ENCODE measurements at places on chromosomes 6 and 20. TPM values are rescaled to one million over a fixed set of nuclear protein-coding genes. Genes with fewer than 3 reads are reported as not detected.

DNA sequence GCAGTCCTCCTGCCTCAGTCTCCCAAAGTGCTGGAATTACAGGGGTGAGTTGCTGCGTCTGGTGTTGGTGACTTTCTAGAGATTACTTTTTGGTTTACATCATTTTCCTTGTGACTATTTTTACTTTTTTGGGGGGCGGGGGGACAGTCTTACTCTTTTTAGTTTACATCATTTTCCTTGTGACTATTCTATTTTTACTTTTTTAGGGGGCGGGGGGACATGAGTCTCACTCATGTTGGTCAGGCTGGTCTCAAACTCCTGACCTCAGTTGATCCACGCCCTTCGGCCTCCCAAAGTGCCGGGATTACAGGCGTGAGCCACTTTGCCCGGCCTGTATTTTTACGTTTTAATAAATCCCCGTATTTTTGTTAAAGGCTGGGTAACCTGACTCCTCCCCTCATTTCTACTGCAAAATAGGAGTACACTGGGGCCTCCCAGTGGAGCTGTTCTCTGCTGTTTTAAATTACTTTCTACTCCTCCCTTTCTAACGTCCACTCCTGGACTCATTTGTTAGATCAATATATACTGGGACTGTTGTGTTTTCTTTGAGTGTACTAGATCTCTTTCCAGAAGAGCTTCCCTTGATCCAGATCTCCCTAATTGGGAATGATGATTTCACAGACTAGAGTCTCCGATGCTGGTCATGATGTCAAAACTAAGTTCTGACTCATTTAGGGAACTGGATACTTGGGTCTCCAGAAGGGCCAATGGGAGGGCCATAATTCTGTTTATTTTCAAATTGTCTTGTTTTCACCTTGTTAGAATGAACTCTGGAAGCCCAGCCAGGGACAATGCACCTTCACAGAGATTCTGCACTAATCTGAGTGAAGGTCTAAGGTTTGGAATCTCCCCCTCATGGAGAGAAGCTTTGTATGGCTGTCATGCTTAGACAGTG is 9.2 kb downstream of the HSPA1B start:
- no peak for DNase-seq

DNA sequence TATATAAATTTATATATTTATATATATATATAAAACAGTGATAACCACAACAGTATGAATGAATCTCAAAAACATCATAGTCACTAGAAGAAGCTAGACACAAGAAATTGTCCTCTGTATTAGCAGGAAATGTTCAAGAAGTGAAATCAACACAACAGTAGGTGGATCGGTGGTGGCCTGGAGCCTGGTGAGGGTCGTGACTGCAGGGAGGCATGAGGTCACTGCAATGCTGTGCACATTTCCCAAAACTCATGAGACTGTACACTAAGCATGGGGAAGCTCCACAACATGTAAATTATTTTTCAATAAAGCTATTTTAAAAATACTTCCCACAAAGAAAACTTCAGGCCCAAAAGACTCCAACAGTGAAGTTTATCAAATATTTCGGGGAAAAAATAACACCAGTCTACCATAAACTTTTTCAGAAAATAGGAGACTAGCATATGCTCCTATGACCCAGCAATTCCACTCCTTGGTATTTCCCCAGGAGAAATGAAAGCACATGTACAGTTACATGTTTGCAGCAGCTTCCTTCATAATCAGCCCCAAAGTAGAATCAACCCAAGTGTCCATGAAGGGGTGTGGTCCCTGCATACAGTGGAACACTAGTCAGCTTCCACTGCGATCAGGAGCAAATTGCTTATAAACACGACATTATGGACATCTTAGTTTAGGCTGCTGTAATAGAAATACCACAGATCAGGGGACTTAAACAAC is 144.2 kb downstream of the TBXT start:
- no peak for DNase-seq

DNA sequence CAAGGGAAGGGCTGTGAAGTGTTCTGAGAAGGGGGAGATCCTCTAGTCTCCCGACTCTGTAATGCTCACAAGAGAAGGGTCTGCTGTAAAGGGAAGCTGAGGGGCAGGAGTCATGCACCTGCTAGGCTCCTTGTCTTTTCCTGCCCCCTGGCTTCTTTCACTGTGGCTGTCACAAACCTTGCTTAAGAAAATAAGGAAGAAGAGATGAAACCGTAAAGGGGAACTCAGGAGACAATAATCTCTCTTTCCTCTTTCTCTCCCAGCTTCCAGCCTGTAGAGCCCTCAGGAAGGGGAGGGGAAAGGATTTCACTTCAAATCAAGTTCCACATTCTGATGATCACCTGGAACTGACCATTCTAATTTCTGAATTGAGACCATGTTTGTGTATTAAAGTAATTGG is 26.3 kb downstream of the SLC13A3 start:
- no peak for DNase-seq

GRCh38 chr6:111658462-111659154 is 52.9 kb upstream of the TRAF3IP2 start:
- no peak for DNase-seq

HS3ST5 gene
- 0.25 TPM for total RNA-seq

NDRG3 gene
- total RNA-seq: 20.2 TPM
